ENCODE measurements at places on chromosomes 16 and 17. TPM values are rescaled to one million over a fixed set of nuclear protein-coding genes. Genes with fewer than 3 reads are reported as not detected.

The KRT25 gene
- total RNA-seq, result not detected

The CCL7 gene
- total RNA-seq, result not detected

The GPR179 gene
- not detected for total RNA-seq

The CDRT15L2 gene
- not detected for total RNA-seq

The KRTAP2-2 gene
- total RNA-seq, result not detected

The ARMC7 gene
- 31.8 TPM for total RNA-seq

The LHX1 gene
- 18.4 TPM for total RNA-seq

The PRR35 gene
- total RNA-seq, result 1.8 TPM

The PRDM7 gene
- not detected for total RNA-seq

DNA sequence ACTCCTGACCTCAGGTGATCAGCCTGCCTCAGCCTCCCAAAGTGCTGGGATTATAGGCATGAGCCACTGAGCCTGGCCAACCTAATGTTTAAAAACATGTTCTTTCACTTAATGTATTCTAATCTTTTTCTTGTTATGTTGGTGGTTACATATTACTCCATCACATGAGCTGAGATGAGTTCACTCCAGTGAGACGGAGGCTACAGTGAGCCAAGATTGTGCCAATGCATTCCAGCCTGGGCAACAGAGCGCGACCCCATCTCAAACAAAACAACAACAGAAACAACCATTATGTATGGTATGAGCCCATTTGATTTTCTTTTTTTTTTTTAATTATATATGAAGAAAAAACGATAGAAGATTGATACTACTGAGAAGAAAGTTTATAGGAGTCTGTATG, 39.6 kb downstream of the SLC39A11 start:
- H3K27me3 ChIP-seq, result no peaks in the 10 kb centered on the region
- no peak overlapping the region for H3K27ac ChIP-seq
- no peaks in the 10 kb centered on the region for H3K36me3 ChIP-seq
- H3K4me3 ChIP-seq, result no peak overlapping the region

DNA sequence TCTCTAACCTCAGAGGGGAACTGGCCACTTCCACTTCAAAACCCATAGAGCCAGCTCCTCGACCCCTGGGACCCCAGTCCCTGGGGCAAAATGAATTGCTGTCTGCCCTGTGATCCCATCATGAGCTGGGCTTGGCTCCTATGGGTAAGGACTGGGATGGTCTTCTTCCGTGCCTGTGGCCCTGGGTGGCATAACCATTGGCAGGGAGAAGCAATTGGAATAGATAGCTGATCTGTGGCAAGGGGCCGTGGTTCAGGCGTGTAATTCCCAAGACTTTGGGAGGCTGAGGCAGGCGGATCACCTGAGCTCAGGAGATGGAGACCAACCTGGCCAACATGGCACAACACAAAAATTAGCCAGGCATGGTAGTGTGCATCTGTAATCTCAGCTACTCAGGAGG, 4.3 kb downstream of the SULT1A2 start:
- no peak for DNase-seq
- no peak overlapping the region for H3K4me3 ChIP-seq
- H3K27ac ChIP-seq, result no peak overlapping the region
- no peaks in the 10 kb centered on the region for H3K27me3 ChIP-seq
- H3K36me3 ChIP-seq, result peaks cover 6% of the 10 kb centered on the region

- H3K27ac ChIP-seq, result no peak within 1 kb of the TSS
- no peak within 1 kb of the TSS for H3K4me3 ChIP-seq
- H3K27me3 ChIP-seq, result no peaks in the 10 kb centered on the region
- H3K4me1 ChIP-seq, result no peaks in the 10 kb centered on the region
- DNase-seq, result no peak
Measured at GRCh38 chr17:10518271-10519037, at the start of gene MYH1. Gene MYH1 (minus strand): TSS chr17:10518542. CDS start chr17:10516642, 1,900 bp downstream.

DNA sequence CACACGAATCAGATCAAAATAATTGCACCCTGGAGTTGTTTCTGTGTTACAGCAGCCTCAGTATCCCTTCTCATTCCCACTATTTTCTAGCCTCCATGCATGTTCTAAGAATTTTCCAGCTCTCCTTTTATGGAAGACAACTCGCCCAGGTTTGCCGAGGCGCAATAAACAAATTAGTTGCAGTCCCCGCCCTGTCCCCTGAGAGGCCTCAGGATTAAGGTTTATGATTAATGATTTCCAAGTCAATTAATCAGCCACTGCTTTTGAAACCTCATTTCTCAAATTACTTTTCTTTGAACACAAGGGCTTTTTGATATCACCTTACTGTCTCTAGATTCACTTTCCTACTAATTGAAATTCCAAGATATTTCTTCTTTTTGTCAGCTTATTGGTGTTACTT, 138.3 kb upstream of the HSBP1 start:
- no peak overlapping the region for H3K27ac ChIP-seq
- no peaks in the 10 kb centered on the region for H3K36me3 ChIP-seq
- DNase-seq, result peak; percentile 21
- no peak overlapping the region for H3K4me3 ChIP-seq
- H3K27me3 ChIP-seq, result no peaks in the 10 kb centered on the region

- peaks cover 4% of the 10 kb centered on the region for H3K4me1 ChIP-seq
- DNase-seq, result no peak
- H3K27me3 ChIP-seq, result no peaks in the 10 kb centered on the region
Measured at GRCh38 chr17:44487170-44487569, 16.0 kb downstream of the GPATCH8 start.

Measured in kidney (tissue), 22 donors.